Psoas muscle (tissue), 8 donors: ENCODE measurements at places on chromosomes 12 and 14.
A peak's percentile ranks its signal among the peaks of the same experiment; 100 is the strongest.

GRCh38 chr12:27220055-27220987 lies 23.8 kb upstream of the STK38L start:
- no peak for DNase-seq

GRCh38 chr14:39265806-39266524 lies 32.2 kb downstream of the MIA2 start:
- DNase-seq: peak; percentile 87

DNA sequence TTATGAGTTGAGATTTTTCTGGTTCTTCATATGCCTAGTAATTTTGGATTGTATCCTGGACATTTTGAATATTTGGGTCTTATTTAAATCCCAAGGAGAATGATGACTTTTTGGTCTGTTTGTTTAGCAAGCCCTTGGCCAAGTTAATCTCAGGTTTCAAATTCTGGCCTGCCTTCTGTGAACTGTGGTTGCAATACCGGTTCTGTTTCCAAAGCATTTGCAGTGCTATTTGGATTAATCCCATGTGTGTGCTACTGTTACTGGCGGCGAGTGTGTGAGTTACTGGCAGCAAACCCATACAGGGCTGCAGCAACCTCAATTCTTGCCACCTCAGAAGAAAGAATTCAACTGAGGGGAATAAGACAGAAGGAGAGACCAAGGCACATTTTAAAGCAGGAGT lies 51.1 kb downstream of the TMEM260 start:
- no peak for DNase-seq

- DNase-seq: no peak
Observed at GRCh38 chr12:1373901-1374735, 220.3 kb downstream of the FBXL14 start.

GRCh38 chr12:19191089-19191488 lies 61.6 kb downstream of the PLEKHA5 start:
- DNase-seq: no peak

- DNase-seq: no peak
Observed at GRCh38 chr12:55684761-55685370, 22.8 kb downstream of the ITGA7 start.
